NCI-H1048 (cell line): ENCODE measurements at places on chromosomes 3 and 15.

GRCh38 chr3:173744895-173745294 lies 347.4 kb downstream of the NLGN1 start:
- no peak for DNase-seq

DNA sequence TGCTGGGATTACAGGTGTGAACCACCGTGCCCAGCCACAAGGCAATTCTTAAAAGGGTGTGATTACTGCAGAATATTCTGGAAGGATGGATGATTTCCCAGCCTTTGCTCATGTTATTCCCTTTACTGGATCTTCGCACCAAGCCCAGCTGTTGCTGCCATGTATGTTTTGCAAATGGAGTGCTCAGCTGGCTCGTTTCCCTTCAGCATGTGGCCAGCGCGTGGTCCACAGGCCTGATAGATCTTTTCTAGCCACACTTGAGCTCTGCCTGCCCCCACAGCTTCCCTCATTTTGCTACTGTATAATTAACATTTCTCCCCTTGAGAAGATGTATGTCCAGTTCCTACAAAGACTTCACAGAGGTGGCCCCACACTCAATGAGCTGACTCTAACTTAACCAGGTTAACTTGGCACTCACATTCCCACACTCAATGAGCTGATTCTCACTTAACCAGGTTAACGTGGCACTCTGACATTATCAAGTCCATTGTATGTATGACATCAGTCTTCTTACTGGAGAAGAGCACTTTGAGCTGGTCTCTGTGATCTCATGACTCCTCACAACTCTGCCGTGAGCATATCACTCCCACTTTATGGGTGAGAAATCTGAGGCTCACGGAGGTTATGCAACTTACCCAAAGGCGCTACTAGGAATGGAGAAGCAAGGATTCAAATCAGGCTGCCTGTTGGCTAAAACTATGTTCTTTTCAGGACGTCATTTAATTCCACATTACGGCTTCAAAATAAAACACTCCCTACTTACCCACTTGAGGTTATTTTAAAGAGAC lies 49.2 kb downstream of the TM4SF4 start:
- DNase-seq: no peak

GRCh38 chr3:121759541-121760202 lies 10.1 kb upstream of the GOLGB1 start:
- DNase-seq: no peak

- DNase-seq: no peak
Measured at GRCh38 chr3:159077860-159078259, 276.0 kb downstream of the MFSD1 start.
